Vagina (tissue), 2 donors: ENCODE measurements at places on chromosomes 1 and 21. TPM values are rescaled to one million over a fixed set of nuclear protein-coding genes. Genes with fewer than 3 reads are reported as not detected.

GRCh38 chr1:204813522-204813921 lies 57.1 kb upstream of the NFASC start:
- no peaks in the 10 kb centered on the region for H3K36me3 ChIP-seq
- no peak for DNase-seq
- H3K27ac ChIP-seq = peak overlapping the region; percentile 43
- no peaks in the 10 kb centered on the region for H3K4me1 ChIP-seq
- H3K4me3 ChIP-seq = no peak overlapping the region
- no peaks in the 10 kb centered on the region for H3K27me3 ChIP-seq

DNA sequence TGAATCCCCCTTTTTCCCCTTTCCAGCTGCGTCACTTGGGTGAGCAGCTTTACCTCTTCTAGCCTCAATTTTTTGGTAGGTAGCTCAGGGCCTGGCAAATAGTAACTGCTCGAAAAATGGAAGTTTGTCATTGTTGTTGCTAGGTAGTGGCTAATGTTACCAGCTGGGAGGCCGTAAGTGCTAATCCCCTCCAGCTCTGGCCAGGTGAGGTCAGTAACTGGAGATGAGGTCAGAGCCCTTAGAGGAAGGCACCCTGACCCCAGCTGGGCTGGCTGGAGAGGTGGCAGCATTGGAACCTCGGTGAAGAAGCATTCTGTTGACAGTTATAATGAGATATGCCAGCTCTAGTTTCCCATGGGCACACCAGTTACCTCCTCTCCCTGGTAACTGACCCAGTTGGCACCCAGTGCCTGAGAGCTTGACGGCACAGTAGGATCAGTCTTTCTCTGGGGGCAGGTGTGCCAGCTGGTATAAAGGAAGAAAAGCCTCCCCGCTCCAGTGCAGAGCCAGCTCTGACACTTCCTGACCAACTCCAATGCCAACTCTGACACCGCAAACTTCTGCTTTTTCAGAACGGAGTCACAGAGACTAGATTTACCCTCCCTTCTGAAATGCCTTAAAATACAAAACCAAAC lies 35.0 kb upstream of the SLC2A1 start:
- no peaks in the 10 kb centered on the region for H3K27me3 ChIP-seq
- no peak overlapping the region for H3K4me3 ChIP-seq
- no peaks in the 10 kb centered on the region for H3K36me3 ChIP-seq
- no peaks in the 10 kb centered on the region for H3K4me1 ChIP-seq
- DNase-seq = no peak

DNA sequence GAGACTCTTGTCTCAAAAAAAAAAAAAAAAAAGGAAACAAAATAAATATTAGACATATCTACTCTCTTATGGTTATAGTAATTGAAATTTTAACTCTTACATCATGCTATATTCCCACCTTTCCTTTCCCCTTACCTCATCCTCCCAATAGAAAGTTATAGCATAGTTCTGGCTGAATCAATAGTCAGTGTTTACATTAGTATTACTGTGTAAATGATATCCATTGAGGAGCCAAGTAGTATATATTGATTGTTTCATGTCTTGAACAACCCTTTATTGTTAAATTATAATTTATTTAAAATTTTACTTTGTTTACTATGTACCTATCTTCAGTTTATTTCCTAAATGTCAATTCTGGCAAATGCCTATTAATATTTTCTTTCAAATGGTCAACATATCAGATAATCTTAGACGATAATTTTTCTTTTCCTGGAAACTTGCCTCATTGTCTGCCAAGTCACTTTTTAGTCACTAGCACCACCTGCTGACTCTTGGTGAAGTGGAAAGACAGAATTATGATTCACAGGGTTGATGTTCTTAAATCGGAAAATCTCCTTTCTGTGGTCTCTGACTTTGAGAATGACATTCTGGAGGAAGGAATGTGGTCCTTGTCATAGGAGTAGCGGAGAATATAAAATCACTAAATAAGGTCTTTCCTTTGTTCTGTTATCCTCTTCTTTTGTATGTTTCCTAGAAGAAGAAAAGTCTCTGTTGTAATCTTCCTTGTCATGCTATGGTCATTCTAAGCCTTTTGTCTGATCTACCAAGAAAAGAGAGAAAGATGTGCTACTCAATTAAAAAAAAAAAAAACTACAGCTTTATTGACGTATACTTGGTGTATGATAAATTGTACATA lies 8.6 kb downstream of the HJV start:
- no peak overlapping the region for H3K4me3 ChIP-seq
- no peaks in the 10 kb centered on the region for H3K36me3 ChIP-seq
- DNase-seq = no peak
- H3K27me3 ChIP-seq = no peaks in the 10 kb centered on the region
- H3K4me1 ChIP-seq = no peaks in the 10 kb centered on the region

The FCRL2 gene
- total RNA-seq = not detected

DNA sequence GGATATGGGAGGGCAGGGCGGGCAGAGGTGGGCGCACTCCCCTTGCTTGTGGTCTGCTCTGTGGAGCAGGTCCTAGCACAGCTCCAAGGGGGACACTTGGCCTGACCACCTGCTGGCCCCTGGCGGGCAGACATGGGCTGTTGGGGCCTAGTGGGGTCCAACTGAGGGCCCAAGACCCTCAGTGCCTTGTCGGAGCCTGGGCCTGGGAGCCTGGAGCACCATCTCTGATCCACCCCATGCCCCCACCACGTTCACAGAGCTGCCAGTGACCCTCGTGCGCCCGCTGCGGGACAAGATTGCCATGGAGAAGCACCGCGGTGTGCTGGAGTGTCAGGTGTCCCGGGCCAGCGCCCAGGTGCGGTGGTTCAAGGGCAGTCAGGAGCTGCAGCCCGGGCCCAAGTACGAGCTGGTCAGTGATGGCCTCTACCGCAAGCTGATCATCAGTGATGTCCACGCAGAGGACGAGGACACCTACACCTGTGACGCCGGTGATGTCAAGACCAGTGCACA lies 70.6 kb downstream of the OBSCN start:
- peak; percentile 78 for DNase-seq
- no peaks in the 10 kb centered on the region for H3K36me3 ChIP-seq
- no peaks in the 10 kb centered on the region for H3K27me3 ChIP-seq
- no peak overlapping the region for H3K4me3 ChIP-seq

GRCh38 chr1:112693821-112694220 lies 13.1 kb downstream of the RHOC start:
- no peak overlapping the region for H3K27ac ChIP-seq
- H3K4me3 ChIP-seq = no peak overlapping the region
- no peak for DNase-seq

DNA sequence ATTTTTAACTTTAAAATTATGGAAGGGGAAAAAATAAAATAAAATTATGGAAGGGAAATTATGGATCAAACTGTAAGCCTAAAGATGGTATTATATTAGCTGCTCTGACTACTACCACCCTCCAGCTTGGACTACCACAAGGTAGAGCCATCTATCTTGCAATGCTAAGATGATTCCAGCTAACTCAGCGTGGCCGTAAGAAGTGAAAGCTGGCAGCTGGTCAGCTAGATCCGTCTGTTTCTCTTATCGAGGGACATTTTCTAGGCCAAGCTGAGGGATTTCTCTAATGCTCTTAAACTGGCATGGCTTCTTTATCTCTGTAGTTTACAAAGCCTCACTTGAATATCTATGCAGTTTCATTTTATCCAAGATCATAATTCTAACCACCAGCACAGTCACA lies 31.5 kb downstream of the LYST start:
- H3K4me1 ChIP-seq = peaks cover 19% of the 10 kb centered on the region
- no peaks in the 10 kb centered on the region for H3K27me3 ChIP-seq
- no peak for DNase-seq
- no peak overlapping the region for H3K4me3 ChIP-seq

The ZNF648 gene
- total RNA-seq = not detected
